ENCODE measurements at places on chromosomes 1 and 21. TPM values are rescaled to one million over a fixed set of nuclear protein-coding genes. Genes with fewer than 3 reads are reported as not detected.

DNA sequence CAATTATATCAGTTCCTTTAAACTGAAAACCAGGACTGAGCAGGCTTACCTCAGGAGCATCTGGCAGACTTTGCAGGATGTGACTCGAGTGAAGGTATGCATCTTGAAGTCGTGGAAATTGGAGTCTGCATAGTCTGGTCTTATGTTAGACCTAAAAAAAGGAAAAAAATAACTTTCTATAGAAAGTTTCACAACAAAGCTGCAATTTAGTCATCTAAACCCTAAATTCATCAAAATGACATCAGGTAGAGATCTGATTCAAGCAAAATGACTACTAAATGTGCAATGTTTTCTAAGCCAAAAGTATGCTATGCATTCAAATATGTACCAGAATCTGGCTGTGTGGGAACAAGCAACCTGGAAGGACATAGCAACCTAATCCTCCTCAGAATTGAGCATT is 260.1 kb downstream of the VAV3 start:
- H3K27ac ChIP-seq: no peak overlapping the region
- H3K4me1 ChIP-seq: no peaks in the 10 kb centered on the region
- H3K27me3 ChIP-seq: no peaks in the 10 kb centered on the region
- H3K36me3 ChIP-seq: no peaks in the 10 kb centered on the region

DNA sequence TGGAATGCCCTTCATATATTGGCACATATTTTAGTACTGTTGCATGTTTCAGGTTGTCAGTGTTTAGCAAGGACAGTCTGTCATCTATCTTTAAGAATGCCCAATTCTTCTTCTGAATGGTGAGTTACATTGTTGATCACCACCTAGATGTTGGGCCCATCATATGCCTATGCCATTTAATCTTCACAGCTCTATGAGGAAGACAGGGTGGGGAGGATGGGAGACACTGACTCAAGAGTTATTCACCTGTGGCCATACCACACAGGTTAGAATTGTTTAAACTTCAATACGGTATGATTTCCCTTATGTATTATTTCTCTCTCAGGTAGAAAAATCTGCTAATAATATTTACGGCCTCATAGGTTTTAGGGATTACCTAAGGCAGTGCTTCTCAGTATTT is 44.8 kb downstream of the MPZL1 start:
- no peak for DNase-seq
- no peak overlapping the region for H3K27ac ChIP-seq
- no peaks in the 10 kb centered on the region for H3K27me3 ChIP-seq

DNA sequence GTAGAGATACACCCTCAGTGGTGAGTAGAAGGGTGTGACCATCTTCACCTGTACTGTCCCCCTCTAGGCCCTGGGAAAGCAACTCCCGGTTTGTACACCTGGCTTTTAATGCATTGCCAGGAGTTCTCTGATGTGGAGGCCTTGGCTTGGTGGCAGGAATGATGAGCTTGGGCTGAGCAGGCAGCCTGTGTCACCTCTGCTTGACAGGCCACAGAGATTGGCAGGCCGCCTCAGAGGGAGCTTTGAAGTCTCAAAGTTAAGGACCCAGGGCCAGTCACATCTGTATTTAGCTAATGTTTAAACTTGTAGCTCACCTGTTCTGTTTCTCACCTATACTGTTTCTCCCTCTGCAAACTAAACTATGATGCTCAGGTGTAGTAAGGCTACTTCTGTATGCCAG is 28.5 kb downstream of the HUNK start:
- H3K27me3 ChIP-seq: no peaks in the 10 kb centered on the region
- H3K4me1 ChIP-seq: no peaks in the 10 kb centered on the region
- H3K36me3 ChIP-seq: no peaks in the 10 kb centered on the region
- H3K27ac ChIP-seq: no peak overlapping the region
- DNase-seq: no peak
- H3K4me3 ChIP-seq: no peak overlapping the region

- peak overlapping the region; percentile 98 for H3K27ac ChIP-seq
- H3K4me3 ChIP-seq: peak overlapping the region; percentile 79
- peaks cover 10% of the 10 kb centered on the region for H3K36me3 ChIP-seq
These were observed 488 bp downstream of the SLC35D1 start for GRCh38 chr1:67053535-67053784.

GRCh38 chr1:145690587-145691558 is 16.3 kb downstream of the PDZK1 start:
- no peaks in the 10 kb centered on the region for H3K36me3 ChIP-seq
- no peak for DNase-seq
- no peak overlapping the region for H3K27ac ChIP-seq
- H3K27me3 ChIP-seq: no peaks in the 10 kb centered on the region
- H3K4me3 ChIP-seq: no peak overlapping the region

- H3K4me1 ChIP-seq: peaks cover 45% of the 10 kb centered on the region
- no peaks in the 10 kb centered on the region for H3K36me3 ChIP-seq
- DNase-seq: no peak
- H3K27me3 ChIP-seq: no peaks in the 10 kb centered on the region
- H3K27ac ChIP-seq: peak overlapping the region; percentile 96
These were observed 522 bp downstream of the TMEM59 start for GRCh38 chr1:54052431-54052933.

DNA sequence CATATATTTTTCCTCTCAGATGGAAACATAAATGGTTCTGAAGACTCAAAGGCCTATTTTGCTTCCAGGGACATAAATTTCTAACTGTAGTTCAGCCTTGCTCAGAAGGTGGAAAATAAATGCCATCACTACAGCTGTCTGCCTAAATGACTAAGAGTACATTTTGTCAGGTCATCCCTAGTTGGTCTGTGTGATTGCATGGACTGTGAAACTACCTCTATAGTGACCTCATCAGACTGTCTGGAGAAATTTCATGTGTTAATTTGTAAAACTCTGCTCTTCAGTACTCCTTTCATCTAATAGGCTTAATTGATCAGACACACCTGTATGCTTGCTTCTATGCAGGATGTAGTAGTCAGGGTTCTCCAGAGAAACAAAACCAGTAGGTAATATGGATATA is 886.9 kb downstream of the AMY1C start:
- no peak overlapping the region for H3K27ac ChIP-seq
- no peaks in the 10 kb centered on the region for H3K4me1 ChIP-seq
- H3K27me3 ChIP-seq: no peaks in the 10 kb centered on the region
- no peak for DNase-seq

DNA sequence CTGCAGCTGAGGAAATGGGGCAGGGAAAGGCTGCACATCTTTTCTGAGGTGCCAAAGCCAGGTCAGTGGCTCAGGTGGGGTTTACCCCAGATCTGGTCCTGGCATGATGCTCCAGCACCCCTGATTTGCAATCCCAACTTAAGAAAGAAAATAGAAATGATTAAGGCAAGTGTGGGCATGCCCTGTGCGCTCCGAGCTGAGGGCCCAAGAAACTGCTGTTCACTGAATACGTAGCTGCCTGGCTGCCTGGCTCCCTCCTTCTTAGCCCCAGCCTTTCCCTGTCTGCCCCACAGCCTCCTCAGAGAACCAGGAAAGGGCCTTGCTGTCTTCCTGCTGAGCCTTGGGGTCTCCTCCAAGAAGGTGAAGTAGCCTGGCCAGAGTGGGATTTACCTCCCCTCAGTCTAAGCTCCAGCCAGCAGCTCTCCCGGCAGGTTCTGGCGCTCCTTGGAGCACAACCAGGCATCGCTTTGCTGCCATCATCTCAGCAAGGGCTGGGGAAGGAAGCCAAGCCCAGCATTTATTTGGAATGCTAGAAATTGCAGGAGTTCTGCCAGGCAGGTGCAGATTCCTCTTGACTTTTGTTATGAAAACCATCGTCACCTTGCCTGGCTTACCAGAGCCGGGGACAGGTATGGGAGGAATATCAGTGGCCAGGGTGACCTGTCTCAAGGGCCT is 51.3 kb upstream of the SELENON start:
- DNase-seq: no peak
- H3K36me3 ChIP-seq: no peaks in the 10 kb centered on the region
- H3K4me3 ChIP-seq: no peak overlapping the region

DNA sequence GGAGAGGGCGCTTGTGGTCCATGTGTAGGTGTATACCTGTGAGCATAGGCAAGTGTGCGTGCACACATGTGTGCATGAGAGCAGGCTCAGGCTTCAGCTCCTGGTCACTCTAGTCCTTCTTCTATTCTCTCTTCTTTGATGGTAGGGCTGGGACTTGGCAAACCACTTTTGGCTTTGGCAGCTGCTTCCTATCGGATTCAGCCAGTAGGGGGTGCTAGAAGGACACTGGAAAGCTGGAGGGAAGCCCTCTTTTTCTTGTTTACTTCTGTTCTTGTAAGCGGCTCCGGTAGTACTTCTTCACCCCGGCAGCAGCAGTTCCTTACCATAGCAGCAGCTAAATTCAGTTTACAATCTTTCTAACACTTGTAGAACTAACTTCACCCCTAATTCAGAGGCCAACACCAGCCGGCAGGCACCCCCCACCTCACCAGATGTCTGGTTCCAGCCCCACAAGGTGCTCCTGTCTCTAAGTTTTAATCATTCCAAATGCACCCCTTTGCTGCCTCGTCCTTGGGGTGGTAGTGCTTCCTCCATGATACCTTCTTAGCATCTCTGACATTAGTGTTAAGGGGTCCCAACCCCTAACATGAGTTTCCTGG is 25.1 kb downstream of the NENF start:
- DNase-seq: no peak
- peaks cover 3% of the 10 kb centered on the region for H3K4me1 ChIP-seq
- H3K36me3 ChIP-seq: no peaks in the 10 kb centered on the region
- H3K27me3 ChIP-seq: no peaks in the 10 kb centered on the region
- H3K27ac ChIP-seq: no peak overlapping the region
- no peak overlapping the region for H3K4me3 ChIP-seq

DNA sequence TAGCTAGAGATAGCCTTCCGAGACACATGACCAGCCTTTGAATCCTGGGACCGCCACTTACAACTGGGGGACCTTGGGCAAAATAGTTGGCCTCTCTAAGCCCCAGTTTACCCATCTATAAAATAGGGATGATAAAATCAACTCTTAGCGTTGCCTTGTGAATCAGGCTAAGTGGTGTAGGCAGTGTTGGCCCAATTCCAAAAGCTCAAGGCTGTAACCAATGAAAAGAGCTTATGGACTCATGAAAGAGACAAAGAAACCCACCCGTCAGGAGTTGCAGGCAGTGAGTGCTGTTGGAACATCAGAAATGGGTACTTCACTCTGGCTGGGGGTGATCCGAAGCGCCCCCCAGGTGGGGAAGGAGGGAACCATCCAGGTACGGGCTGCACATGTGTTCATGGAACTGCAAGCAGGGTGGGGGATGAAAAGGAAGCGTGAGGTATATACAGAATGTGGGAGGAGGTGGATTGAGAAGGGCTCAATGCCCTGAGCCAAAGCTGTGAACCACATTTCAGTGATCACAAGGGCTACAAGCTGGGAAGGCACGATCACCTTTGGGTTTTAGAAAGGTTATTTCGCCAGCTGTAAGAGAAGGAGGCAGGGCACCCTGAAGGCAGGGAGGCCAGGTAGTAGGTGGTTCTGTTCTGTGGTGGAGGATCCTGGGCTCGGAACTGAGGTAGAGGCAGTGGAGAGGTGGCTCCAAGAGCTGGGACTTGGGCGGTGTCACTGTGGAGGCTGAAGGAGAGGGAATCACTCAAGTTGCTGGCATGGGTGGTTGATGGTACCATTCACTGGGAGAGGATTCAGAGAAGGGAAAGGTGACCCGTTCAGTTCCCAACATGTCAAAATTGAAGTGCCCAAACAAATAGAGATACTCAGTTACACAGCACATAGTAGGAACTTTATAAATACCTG is 11.4 kb upstream of the KIAA1614 start:
- DNase-seq: no peak
- no peaks in the 10 kb centered on the region for H3K4me1 ChIP-seq
- no peaks in the 10 kb centered on the region for H3K36me3 ChIP-seq
- no peak overlapping the region for H3K27ac ChIP-seq

DNA sequence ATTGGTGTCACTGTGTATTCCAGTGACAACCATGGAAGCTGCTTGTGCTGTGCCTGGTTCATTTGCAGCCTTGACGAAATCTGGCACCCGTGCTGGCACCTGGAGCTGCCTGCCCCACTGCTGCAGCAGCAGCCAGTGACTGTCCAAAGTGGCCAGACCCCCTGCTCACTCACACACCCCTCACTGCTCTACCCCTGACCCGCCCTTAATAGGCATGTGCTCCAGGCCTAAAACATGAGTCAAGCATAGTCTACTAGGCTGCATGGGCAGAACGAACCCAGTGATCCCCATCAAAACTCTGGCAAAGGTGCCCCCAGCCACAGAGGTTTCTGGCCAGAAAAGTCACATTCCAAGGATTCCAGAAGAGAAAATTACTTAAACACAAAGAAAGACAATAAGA is 7.7 kb downstream of the PRAMEF1 start:
- H3K4me1 ChIP-seq: no peaks in the 10 kb centered on the region
- H3K4me3 ChIP-seq: no peak overlapping the region
- no peak overlapping the region for H3K27ac ChIP-seq
- H3K36me3 ChIP-seq: no peaks in the 10 kb centered on the region
- H3K27me3 ChIP-seq: no peaks in the 10 kb centered on the region

DNA sequence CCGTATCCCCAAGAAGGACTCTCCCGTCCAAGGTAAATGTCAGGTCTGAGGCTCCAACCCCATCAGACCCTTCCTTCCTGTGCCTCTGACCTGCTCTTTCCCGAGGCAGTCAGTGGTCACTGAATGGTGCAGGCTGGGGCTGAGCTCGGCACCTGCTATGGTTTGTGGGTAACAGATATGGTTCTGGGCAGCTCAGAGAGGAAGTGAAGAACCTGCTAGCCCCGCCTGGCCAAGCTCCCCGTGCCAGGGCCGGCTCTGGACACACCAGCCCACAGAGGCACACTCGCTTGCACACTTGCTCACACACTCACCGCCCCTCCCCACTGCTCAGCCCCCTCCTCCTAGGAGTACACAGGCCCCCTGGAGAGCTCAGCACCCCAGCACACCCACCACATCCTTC is 16.4 kb downstream of the NCMAP start:
- no peaks in the 10 kb centered on the region for H3K27me3 ChIP-seq
- H3K36me3 ChIP-seq: no peaks in the 10 kb centered on the region
- H3K4me1 ChIP-seq: no peaks in the 10 kb centered on the region
- no peak for DNase-seq
- H3K27ac ChIP-seq: no peak overlapping the region

Gene RNF187
- total RNA-seq: 43.5 TPM

Gene FMO5
- 3.0 TPM for total RNA-seq

Gene AJAP1
- 0.20 TPM for total RNA-seq

Gene BGLAP
- 2.1 TPM for total RNA-seq

Gene FAM151A
- not detected for total RNA-seq

Gene TOE1
- total RNA-seq: 14.7 TPM

All from tibial nerve (tissue), 4 donors.